Stimulated activated CD4-positive, alpha-beta T cell treated with anti-CD3 and anti-CD28 coated beads, Interleukin-12 subunit alpha, Interleukin-12 subunit beta, amount 100 ng/mL, for 48 hours (primary cell): ENCODE measurements at places on chromosomes 12 and 14.

DNA sequence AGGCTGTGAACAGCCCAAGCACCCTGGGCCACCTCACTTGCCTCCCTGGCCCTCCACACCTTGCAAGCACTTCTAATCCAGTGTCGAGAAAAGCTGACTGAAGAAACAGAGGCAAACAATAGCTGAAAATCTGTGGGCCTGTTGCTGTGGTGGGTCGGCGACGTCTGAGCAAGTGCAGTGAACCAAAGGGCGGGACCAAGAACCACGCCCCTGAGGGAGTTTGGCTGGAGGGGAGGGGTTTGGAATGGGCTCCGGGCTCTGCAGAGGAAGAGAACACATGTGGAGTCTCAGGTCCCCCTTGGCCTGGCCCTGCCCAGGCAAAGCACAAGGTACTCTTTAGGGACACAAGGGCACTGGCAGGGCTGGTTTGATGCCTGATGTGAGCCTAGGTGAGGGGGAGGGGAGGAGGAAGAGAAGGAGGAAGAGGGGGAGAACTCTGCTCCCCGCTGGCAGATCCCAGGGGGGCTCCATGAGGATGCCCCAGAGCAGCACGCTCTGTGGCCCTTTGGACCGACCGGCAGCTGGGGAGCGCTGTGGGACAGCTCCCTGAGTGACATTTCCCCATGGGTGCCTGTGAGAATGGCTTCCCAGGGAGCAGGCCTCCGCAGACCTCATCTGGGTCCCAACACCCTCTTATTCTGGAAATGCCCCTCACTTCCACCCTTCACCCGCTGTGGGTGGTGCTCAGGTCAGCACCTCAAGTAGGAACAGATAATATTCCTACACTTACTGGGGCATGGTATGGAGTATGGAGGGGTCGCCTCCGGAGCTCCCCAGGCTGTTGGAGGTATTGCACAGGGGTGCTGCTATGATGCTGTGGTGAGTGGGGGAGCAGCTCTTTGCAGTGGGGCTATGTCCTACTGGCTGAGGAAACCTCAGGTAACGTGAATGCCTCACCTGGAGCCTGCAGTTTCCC is 85.5 kb downstream of the CPSF2 start:
- no peak for DNase-seq

- DNase-seq = no peak
These were observed 6.6 kb upstream of the ADGRD1 start for GRCh38 chr12:130947028-130947613.

- no peak for DNase-seq
These were observed 18.6 kb downstream of the RASSF8 start for GRCh38 chr12:25977047-25977446.

DNA sequence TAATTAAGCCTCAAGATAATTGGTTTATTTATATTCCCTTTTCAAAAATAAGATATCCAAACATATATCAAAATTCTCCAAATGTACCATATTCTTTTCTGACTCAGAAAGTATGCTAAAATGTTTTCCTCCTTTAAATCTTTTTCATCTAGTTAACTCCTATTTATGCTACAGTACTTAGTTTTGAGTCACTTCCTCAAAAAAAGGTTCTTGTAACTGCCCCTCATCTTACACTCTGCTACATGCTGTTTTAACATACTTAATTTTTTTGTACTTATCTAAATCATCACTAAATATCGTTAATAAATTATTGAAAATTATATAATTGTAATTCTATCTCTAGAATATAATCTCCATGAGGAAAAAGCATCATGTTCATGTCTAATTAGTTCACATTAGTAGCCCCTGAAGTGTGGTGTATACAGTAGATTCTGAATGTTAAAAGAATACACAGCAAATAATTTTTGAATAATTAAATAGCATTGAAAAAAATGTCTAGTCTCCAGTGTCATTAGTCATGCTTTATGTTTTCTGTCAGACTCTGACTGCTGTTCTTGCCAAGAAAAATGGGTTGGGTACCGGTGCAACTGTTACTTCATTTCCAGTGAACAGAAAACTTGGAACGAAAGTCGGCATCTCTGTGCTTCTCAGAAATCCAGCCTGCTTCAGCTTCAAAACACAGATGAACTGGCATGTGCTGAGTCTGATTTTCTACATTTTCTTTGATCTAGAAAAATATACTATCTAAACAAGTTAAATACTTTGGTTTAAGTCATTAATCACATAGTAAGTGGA is 3.5 kb downstream of the KLRD1 start:
- no peak for DNase-seq

- peak; percentile 69 for DNase-seq
These were observed 99.1 kb upstream of the NAP1L1 start for GRCh38 chr12:76183459-76184186.

DNA sequence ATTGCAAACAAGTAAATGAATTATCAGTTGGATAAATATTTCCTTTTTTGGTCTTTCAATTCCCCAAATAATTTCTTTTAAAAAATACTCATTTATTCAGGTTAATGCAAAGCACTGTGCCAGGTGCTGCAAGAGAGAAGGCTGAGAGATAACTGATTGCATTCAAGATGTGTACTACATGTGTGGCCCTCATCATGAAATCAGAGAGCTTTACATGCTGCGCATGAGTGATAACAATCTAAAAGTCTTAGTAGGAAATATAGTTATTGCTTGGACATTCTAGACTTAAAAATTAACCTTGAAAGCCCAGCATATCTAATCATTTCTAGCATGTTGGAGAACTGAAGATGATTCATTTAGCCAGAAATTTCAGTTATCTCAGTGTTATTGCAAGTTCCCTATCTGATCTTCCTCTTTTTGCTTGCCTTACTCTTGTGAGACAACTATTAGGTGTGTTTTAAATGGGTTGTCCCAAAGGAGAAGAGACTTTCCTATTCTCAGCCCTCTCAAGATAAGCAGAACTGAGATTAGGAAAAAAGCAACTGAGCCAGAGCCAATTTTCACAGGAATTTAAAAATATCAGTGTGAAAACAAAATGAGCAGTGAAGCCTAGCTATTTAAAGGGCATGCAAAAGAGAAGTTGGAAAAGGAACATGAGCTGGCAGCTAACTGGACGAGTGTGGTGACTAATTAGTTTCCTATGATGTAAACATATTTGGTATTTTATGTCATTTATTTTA is 60.9 kb downstream of the PLEKHA5 start:
- DNase-seq = no peak

GRCh38 chr12:96248136-96248931 is 54.2 kb downstream of the ELK3 start:
- DNase-seq = no peak

- DNase-seq = peak; percentile 21
These were observed 745 bp downstream of the CAND1 start for GRCh38 chr12:67269633-67270573.

GRCh38 chr12:82955043-82955442 is 268.3 kb downstream of the TMTC2 start:
- DNase-seq = no peak

DNA sequence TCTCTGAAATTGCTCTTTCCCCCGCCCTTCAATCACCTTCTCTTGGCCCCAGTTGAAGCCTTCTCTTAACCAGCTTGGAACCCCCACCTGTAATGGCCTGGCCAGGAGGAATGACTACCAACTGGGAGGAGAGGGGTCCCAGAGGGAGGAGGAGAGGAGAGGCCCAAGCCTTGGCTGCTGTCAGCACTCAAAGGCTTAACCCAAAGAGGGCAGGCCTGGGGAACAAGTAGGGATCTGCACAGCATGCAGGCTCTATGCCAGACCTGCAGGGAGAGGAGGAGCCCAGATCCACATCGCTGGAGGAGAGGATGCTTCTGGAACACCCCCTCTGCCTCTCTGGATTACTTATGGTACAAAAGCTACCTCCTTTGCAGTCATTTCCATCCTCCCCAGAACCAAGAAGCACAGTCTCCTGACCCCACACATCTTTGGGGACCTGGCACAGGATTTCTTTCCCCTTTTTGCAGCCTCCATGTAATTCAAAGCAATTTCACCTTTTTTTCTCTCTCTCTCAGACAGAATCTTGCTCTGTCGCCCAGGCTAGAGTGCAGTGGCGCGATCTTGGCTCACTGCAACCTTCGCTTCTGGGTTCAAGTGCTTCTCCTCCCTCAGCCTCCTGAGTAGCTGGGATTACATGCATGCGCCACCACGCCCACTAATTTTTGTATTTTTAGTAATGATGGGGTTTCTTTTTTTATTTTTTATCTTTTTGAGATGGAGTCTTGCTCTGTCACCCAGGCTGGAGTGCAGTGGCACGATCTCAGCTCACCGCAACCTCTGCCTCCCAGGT is 6.2 kb downstream of the RARG start:
- no peak for DNase-seq

DNA sequence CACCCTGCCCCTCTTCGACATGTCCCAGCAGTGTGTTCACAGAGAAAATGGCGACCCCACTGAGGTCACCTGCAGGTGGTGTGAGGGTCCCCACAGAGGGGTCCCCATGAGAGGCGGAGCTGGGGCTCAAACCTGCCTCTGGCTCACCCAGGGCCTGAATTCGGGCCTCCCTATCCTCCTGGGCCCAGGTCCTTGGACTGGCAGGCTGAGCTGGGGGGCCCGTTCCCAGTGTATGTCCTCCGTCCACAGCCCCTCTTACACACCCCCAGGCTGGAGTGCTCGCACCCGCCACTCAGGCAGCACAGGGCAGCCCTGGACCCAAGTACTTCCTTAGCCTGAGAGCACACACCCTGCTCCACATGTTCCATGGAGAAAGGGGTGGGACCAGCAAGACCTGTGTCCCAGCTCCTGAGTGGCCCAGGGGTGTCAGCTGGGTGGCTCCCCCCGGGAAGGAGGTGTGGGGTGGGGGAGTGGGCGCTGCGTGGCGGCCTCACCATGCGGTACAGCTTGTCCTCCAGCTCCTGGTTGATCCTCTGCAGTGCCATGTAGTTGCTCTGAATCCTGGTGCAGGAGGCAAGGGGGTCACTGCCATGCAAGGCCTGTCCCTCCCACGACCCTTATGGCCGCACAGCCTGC is 42.6 kb downstream of the BEGAIN start:
- DNase-seq = no peak

DNA sequence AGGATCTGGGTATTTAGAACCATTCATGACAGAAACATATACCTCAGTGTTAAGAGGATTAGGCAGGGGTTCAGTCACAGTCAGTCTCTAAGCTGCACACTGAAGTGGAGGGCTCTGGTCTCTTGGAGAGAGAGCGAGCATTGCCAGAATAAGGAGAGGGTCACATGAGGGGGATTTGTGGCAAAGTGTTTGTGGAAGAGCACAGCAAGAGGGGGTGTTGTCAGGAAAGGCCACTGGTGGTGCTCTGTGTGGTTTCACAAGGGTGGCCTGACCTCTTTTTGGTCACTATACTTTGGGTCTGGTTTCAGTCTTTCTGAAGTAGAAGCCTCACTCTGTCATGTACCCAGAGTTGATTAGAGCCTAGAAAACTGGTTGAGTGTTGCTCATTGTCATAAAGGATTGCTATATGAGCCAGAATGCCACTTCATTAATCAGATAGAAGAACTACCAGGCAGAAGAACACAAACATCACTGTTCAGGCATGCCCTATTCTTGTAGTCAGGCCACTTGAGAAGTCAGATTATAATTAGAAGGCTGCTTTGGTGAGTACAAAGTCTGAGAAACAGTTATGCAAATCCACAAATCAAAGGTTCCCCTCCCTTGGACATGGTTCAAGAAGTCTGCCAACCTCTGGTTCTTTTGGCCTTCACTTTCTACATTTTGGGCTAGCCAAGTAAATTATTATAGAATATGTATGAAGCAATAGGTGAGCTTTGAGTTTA is 8.4 kb downstream of the TMEM19 start:
- no peak for DNase-seq

DNA sequence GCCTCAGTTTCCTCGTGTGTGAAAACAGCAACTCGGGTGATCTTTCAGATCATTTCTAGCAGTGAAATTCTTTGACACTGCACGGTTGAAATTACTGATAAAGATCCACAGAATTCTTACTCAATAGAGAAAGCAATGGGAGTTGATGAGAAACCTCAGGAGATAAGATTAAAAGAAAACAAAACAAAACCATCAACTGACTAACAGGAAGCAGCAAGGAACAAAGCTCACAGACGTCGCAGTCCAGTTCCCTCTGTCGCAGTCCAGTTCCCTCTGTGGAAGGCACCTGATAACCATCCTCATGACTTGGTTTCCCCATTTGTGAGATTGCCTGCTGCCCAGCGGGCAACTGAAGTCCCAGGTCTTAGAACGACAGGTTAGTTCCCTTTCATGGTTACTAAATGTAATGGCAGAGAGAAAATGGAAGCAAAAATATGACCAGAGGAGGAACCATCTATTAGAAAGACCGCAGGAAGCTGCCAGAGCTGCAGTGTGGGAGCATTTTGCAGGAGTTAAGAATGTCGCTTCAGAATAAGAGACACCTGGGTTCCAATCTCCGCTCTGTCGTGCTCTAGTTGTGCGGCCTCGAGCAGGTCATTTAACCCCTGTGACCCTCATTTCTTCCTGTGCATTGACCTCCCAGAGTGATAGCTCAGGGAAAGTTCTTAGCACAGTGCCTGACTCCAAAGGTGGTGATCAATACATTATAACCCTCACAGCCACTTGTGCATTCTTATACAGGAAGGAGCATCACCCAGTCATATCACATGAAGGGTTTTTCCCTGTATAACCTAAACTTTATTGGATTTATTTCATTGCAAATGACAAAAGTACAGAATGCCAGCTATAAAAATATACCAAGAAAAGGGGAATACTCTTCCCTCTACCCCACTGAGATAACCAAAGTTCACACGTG is 5.1 kb upstream of the MED13L start:
- no peak for DNase-seq

DNA sequence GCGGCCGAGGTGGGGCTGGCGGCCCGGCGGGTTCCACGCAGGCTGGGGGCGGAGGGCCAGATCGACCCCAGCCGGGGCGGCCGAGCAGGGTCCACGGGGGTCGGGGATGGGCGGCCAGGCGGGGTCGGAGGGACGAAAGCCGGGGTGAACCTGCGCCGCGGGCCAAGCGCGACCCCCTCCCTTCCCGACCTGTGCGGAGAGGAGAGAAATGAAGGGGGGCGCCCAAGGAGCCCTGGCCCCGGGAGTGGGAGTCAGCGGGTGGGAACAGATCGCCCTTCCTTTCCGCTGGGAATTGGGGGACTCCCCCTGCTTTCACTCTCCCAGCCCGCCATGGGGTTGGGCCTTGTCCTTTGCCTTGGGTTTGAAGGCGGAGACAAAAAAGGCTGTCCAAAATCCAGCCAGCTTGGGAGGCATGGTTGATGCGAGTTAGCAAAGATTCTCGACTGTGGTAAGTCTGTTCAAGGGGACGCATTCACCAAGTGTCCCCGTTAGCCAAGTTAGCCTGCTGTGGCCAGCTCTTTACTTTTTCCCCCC is 559 bp upstream of the CKAP4 start:
- DNase-seq = no peak
